Stimulated activated CD8-positive, alpha-beta memory T cell treated with anti-CD3 and anti-CD28 coated beads, Interleukin-7, amount 100 ng/mL, for 48 hours (primary cell): ENCODE measurements at places on chromosomes 3 and 15.

DNA sequence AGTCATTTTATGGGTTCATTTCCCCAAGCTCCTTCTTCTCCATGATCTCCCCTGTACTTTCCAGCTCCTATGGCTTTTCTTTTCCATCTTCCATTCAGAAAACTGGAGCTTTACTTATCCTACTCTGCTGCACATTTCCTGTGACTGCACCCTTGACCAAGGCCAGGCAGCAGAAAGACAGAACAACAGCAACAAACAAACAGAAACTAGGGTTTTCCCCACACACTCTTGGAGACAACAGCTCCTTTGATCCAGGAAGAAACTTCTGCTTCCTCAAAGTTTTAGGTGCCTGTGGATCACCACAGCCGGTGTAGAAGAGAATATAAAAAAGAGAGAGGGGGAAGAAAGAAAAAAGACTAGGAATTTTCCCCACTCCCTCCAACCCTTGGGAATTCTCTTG, 342.3 kb upstream of the CFAP20DC start:
- DNase-seq = no peak

GRCh38 chr3:189822726-189823125, 191.5 kb downstream of the TP63 start:
- DNase-seq = no peak

DNA sequence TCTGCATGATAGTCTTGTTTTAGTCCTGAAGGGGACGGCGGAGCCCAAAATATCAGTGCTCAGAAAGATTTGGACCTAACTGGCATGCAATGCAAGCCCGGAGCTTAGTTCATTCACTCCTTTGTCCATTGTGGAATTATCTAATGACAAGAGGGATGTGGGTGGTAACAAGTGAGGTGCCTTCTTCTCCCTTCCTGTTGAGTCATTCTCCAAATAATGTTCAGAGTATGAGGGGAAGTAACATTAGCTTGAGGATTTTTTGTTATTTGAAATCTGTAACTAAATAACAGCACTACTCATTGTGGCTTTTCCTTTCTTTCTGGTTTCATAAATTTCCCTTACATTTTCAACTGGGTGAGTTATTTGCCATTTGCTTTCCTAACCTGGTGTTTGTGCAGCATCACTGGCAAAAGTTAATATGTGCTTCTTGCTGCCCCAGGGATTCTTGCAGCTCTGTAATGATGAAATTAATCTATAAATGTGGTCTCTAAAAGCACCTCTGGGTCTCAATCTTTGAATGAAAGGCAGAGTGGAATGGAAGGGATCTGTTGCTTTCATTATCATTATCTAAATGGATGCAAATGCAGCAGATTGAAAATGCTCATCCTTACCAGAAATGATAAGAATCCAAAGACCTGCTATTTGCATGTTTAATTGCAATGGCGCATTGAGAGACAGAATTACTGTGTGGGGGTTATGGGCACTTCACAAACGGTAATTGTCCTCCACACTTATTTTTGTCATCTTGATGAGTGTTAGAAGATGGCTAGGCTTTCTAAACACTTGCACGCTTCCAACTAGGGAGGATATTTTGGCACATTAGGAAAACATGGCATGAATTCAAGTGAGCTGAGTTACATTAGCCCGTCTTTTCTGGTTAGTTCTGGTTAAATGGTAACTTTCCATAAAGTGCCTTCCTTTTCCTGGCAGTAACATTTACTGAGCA, 89.9 kb upstream of the MITF start:
- no peak for DNase-seq

- DNase-seq = no peak
Observed at GRCh38 chr3:184593220-184593927, 31.8 kb downstream of the EPHB3 start.

GRCh38 chr3:149448331-149448831, 26.1 kb upstream of the TM4SF4 start:
- no peak for DNase-seq

- DNase-seq = no peak
Observed at GRCh38 chr15:65738649-65739048, 53.4 kb downstream of the DENND4A start.

GRCh38 chr3:43423142-43423541, 136.8 kb downstream of the SNRK start:
- DNase-seq = no peak

DNA sequence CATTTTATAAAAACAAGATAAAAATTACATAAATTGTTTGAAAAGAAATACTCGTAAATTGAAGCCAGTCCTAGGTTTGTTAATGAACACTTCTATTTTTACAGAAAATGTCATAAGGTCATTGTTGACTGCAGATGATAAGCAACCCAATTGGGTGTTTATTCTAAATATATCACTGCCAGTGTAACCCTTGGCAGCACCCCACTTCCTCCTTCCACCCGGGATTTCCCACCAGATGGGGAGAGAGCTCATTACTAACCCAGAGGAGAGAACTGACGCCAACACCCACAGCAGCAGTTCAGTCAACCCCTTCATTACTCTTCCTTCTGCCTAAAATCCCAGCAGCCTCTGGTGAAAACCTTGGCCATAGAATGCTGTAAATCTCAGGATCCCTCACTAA, 307.6 kb downstream of the GAP43 start:
- DNase-seq = no peak

- no peak for DNase-seq
Observed at GRCh38 chr3:25300141-25300540, 127.9 kb upstream of the RARB start.

DNA sequence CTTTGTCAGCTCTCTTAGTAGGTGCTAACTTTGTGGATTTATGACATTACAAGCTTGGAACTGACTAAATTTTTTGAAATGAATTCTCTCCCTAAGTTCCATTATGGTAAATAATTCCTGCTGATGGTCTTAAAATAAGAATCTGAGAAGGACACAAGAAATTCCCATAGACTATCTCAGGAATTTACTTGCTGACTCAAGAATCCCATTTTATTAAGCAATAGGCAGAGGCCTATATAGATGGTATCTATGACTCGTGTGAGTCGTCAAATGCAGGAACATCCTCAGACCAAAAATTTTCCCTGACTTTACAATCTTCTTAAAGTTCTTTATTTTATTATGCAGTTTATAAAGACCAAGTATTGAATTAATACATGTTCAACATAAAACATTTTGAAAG, 30.7 kb upstream of the CBLB start:
- no peak for DNase-seq

- DNase-seq = no peak
Observed at GRCh38 chr3:57451150-57451846, 92.8 kb downstream of the DNAH12 start.

GRCh38 chr15:67134067-67134838, 68.9 kb downstream of the SMAD3 start:
- peak; percentile 53 for DNase-seq

DNA sequence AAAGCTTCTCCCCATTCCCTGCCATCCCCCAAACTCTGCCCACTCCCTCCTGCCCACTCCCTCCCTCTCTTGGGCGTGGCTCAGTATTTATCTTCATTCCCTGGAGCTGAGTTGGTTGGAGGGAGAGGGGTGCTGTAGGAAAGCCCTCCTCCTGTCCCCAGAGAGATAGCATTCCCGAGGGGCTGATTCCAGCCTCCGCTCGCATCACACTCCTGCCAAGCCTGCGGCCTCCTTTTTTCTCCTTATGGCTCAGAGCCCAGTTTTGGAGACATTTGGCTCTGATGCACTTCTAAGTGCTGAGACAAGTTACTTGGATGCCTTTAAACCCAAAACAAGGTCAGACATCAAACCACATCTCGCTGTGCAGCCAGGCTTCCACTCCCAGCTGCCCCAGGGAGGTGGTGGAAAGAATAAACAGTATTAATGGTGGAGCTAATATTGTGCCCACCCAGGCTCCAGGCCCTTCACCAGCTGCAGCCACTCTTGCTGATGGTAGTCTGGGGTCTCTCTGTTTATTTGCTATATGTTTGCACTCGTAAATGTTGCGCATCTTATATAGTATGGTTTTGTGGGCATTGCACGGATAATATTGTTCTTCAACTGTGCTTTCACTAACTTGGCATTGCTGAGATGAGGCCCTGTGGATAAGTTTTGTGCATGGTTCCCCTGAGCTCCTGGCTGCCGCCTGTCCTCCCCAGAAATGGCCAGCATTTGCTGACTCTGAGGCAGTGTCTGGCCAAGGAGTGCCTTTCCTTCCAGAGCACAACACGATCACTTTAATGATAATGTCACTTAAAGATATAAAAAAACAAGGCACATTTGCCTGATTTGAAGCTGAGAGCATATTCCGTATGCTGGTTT, 157.2 kb downstream of the LRRC28 start:
- no peak for DNase-seq

- no peak for DNase-seq
Observed at GRCh38 chr15:81092559-81092902, 41.5 kb upstream of the CFAP161 start.

- DNase-seq = no peak
Observed at GRCh38 chr3:111236836-111237713, 165.5 kb downstream of the NECTIN3 start.

- no peak for DNase-seq
Observed at GRCh38 chr3:57815036-57815435, 58.9 kb downstream of the SLMAP start.

GRCh38 chr3:126129398-126129891, 45.5 kb upstream of the SLC41A3 start:
- no peak for DNase-seq

DNA sequence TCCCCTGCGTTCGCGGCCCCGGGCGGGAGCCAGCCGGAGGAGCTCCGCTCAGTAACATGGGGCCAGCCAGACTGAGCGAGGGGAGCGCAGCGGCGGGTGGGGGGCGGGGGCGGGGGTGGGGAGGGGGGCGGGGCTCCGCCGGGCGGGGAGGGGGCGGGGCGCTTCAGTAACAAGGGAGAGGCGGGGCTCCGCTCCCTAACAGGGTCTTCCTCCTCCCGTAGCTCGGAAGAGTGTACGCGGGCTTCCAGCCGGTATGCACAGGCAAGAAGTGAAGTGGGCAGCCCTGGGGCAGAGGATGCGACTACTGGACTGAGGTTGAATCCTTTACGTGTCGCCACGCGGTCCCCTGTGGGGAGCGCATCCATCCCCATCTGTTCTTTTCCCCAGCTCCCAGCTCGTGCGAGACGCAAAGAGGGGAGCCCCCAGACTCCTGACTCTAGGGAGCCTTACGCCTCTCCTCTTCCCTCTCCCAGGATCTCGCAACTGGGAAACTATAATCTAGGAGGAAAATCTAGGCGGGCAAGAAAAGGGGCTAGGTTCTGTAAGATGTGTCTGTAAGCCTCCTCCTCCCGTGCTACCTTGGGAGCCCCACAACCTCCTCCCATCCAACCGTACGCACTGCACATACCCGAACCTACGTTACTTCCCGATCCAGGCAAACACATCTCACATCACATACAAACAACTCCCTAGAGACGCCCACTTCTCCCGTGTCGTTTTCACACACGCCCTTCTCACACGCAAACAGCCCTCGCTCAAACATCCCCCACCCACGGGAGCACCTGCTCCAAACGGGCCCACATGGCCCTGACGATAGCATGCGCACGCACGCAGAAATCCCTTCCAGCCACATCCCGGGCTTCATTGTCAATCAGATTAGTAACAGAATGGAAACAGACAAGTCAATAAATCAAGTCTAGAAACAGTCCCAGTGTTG, at the start of gene SHF:
SHF (minus strand) TSS at position 73 of the 937 bp plus-strand sequence; CDS start at position 58, 15 bp downstream.
- DNase-seq = no peak

DNA sequence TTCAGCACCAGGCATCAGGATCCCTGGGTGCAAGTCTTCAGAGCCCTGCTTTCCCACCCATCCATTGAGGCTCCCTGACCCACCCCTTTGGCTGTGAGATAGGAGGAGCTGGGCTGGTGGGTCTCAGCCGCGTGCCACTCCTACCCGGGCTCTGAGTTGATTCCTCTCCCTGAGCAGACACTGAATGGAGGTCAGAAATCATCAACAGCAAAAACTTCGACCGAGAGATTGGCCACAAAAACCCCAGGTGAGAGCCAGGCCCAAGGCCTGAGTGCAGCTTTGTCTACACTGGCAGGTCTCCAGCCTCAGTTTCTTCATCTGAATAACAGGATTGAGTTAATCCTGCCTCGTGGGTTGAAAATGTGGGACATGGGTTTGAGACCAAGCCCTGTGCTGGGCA, 7.8 kb downstream of the TMEM43 start:
- no peak for DNase-seq

GRCh38 chr3:34216711-34217335, 418.4 kb downstream of the PDCD6IP start:
- no peak for DNase-seq

GRCh38 chr3:66386011-66386924, 114.6 kb downstream of the LRIG1 start:
- no peak for DNase-seq

DNA sequence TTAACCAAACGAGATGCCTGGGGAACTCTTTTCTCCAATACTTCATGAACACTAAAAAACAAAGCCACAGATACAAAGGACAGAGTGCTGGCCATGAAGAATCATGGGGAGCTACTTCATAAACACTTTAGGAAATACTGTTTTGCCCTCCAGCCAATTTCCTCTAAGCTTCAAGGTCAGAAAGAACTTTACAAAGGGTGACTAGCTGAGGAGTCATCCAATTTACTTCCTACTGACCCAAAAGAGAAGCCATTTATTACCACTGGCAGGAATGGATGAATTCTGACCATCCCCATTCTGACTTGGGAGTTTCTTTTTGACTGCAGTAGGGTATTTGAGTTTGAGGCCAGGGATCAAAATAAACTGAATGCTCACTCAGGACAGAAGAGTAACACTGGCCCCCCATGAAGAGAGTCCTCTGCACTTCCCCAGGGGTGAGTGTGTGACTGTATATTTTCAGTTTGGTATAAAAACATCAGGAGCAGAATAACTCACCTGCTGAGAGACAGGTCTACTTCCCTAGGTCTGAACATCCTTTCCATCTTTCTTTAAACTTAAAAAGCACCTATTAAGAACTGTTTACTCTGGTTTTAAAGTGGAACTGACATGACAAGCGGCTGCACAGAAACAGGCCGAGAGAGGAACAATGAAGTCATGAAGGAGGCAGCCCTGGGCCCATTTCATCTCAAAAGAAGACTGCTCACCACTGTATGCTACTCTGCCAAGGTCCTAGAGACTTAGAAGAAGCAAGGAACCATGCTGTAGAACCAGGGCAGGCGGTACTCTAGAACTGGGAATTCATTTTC, 203.6 kb downstream of the TNIK start:
- no peak for DNase-seq

DNA sequence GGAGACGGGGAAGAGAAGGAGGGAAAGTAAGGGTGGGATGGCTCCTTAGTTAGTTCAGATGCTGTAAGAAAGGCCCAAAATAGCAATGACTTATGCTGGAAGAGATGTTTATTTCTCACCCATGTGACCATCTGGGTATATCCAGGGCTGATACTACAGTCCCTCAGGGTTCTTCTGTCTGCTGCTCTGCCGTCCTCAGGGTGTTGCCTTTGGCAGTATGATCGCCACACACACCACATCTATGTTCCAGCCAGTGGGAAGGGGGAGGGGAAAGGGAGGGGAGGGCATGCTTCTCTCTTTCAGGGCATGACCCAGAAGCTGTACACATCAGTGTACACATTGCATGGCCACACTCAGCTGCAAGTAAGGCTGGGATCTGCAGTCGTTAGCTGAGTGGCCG, 10.2 kb downstream of the CD276 start:
- no peak for DNase-seq

- DNase-seq = no peak
Observed at GRCh38 chr15:66720206-66721010, 18.4 kb downstream of the SMAD6 start.

- DNase-seq = no peak
Observed at GRCh38 chr3:90221900-90222299, 1114.5 kb downstream of the EPHA3 start.
